ENCODE measurements at places on chromosomes 16 and 17. TPM values are rescaled to one million over a fixed set of nuclear protein-coding genes. Genes with fewer than 3 reads are reported as not detected.
A peak's percentile ranks its signal among the peaks of the same experiment; 100 is the strongest.

GRCh38 chr16:977081-977701, 4.4 kb upstream of the SOX8 start:
- H3K27ac ChIP-seq: no peak overlapping the region
- H3K36me3 ChIP-seq: no peaks in the 10 kb centered on the region

DNA sequence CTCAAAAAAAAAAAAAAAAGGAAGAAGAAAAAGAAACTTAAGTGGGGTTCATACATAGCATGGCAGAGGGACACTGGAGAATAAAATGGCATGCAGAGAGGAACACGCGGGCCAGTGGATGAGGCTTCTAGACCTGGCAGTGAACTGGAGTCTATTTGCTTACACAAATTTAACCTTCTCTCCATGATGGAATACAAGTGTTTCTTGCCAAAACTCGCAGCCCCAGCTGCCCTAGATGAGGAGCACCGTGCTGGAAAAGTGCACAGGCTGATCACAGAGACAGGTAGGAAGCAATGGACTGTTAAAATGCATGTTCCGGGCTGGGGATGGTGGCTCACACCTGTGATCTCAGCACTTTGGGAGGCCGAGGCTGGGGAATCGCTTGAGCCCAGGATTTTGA, 9.3 kb downstream of the SSTR2 start:
- no peak for DNase-seq
- H3K4me1 ChIP-seq: no peaks in the 10 kb centered on the region
- no peak overlapping the region for H3K27ac ChIP-seq
- no peaks in the 10 kb centered on the region for H3K27me3 ChIP-seq
- no peak overlapping the region for H3K4me3 ChIP-seq

- peak; percentile 2 for DNase-seq
- no peak overlapping the region for H3K4me3 ChIP-seq
- H3K4me1 ChIP-seq: no peaks in the 10 kb centered on the region
- H3K27ac ChIP-seq: no peak overlapping the region
- H3K27me3 ChIP-seq: no peaks in the 10 kb centered on the region
Measured at GRCh38 chr16:47847220-47847970, 308.4 kb downstream of the ABCC12 start.

DNA sequence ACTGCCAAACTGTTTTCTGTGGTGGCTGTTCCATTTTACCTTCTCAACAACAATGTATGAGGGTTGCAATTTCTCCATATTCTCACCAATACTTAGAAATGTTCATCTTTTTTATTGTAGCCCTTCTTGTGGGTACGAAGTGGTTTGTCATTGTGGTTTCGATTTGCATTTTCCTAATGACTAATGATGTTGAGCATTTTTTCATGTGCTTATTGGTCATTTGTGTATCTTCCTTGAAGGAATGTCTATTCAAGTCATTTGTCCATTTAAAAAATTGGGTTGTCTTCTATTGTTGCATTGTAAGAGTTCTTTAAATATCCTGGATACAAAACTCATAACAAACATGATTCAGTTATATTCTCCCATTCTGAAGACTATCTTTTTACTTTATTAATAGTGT, 47.5 kb upstream of the CCL2 start:
- H3K27ac ChIP-seq: no peak overlapping the region
- no peaks in the 10 kb centered on the region for H3K36me3 ChIP-seq
- no peak overlapping the region for H3K4me3 ChIP-seq
- DNase-seq: no peak
- no peaks in the 10 kb centered on the region for H3K27me3 ChIP-seq

- peaks cover 5% of the 10 kb centered on the region for H3K27me3 ChIP-seq
- no peaks in the 10 kb centered on the region for H3K36me3 ChIP-seq
- H3K27ac ChIP-seq: no peak overlapping the region
- H3K4me3 ChIP-seq: no peak overlapping the region
- no peaks in the 10 kb centered on the region for H3K4me1 ChIP-seq
- DNase-seq: no peak
Measured at GRCh38 chr16:2808181-2808580, 8.9 kb upstream of the PRSS21 start.

- H3K4me3 ChIP-seq: peak overlapping the region; percentile 59
- H3K27me3 ChIP-seq: no peaks in the 10 kb centered on the region
- peaks cover 7% of the 10 kb centered on the region for H3K4me1 ChIP-seq
- H3K27ac ChIP-seq: peak overlapping the region; percentile 68
- DNase-seq: peak; percentile 86
- H3K36me3 ChIP-seq: no peaks in the 10 kb centered on the region
Measured at GRCh38 chr17:13362341-13363122, 239.2 kb downstream of the HS3ST3A1 start.

GRCh38 chr17:68592682-68593641, 8.2 kb downstream of the FAM20A start:
- no peak overlapping the region for H3K4me3 ChIP-seq
- H3K4me1 ChIP-seq: no peaks in the 10 kb centered on the region
- H3K36me3 ChIP-seq: no peaks in the 10 kb centered on the region
- H3K27ac ChIP-seq: no peak overlapping the region

GRCh38 chr16:26724189-26724588, 342.5 kb upstream of the C16orf82 start:
- H3K4me3 ChIP-seq: no peak overlapping the region
- no peak overlapping the region for H3K27ac ChIP-seq
- DNase-seq: no peak
- H3K36me3 ChIP-seq: no peaks in the 10 kb centered on the region

DNA sequence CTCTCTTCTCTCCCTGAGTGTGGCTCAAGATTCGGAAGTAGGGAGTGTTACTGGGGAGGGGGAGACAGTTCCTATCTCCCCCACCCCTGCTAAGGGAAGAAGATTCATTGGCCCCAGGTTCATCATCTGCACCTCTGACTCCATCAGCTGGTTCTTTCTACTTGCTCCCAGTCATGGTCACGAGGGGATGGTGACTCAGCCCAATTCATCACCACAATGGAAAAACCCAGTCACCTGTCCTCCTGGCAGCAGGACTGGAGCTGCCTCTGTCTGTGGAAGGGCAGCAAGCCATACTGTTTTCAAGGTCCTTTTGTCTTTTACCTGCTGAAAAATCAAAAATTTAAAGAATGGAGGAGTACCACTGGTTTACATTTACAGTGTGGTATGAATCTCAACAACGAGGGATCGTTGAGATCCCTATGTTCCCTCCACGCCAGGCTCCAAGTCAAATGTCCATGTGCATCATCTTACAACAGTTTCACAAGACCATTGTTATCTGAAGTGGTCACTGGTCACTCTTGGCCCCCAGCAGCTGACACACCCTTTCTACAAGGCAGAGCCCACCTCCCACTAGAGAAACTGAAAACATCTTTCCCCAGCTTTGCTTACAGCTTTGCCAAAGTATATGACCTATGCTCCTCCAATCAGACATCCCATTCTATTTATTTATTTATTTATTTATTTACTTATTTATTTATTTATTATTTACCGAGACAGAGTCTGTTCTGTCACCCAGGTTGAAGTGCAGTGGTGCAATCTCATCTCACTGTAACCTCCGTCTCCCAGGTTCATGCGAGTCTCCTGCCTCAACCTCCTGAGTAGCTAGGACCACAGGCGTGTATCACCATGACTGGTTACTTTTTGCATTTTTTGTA, 40.4 kb upstream of the NDRG4 start:
- no peak overlapping the region for H3K4me3 ChIP-seq
- peak; percentile 4 for DNase-seq
- H3K4me1 ChIP-seq: no peaks in the 10 kb centered on the region
- peaks cover 16% of the 10 kb centered on the region for H3K27me3 ChIP-seq

GRCh38 chr17:7233701-7234082, 625 bp downstream of the DVL2 start:
- no peaks in the 10 kb centered on the region for H3K27me3 ChIP-seq
- peaks cover 32% of the 10 kb centered on the region for H3K36me3 ChIP-seq
- DNase-seq: no peak
- peak overlapping the region; percentile 85 for H3K27ac ChIP-seq
- H3K4me1 ChIP-seq: peaks cover 16% of the 10 kb centered on the region
- H3K4me3 ChIP-seq: peak overlapping the region; percentile 98

GRCh38 chr16:88067530-88068411, 116.5 kb downstream of the BANP start:
- no peak overlapping the region for H3K4me3 ChIP-seq
- H3K27me3 ChIP-seq: no peaks in the 10 kb centered on the region
- no peak overlapping the region for H3K27ac ChIP-seq
- H3K36me3 ChIP-seq: peaks cover 4% of the 10 kb centered on the region
- H3K4me1 ChIP-seq: peaks cover 20% of the 10 kb centered on the region

GRCh38 chr17:1241929-1242328, 28.3 kb upstream of the BHLHA9 start:
- peak; percentile 44 for DNase-seq
- no peak overlapping the region for H3K27ac ChIP-seq
- no peaks in the 10 kb centered on the region for H3K4me1 ChIP-seq
- no peaks in the 10 kb centered on the region for H3K36me3 ChIP-seq
- no peaks in the 10 kb centered on the region for H3K27me3 ChIP-seq

DNA sequence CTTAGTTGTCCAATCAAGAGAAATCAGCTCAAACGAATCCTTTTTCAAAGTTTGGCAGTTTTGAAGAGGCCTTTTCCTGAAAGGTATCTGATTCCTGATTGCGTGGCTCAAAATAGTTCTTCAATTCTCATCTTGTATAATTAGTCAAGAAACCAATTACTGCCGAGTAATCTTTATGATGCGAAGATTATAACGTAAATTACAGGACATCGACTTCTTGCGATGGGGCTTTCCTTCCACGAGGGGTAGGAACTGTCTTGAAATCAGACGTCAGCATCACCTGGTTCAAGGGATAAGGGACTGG, 644 bp upstream of the ARL2BP start:
- H3K27ac ChIP-seq: peak overlapping the region; percentile 71
- peak overlapping the region; percentile 40 for H3K4me3 ChIP-seq

DNA sequence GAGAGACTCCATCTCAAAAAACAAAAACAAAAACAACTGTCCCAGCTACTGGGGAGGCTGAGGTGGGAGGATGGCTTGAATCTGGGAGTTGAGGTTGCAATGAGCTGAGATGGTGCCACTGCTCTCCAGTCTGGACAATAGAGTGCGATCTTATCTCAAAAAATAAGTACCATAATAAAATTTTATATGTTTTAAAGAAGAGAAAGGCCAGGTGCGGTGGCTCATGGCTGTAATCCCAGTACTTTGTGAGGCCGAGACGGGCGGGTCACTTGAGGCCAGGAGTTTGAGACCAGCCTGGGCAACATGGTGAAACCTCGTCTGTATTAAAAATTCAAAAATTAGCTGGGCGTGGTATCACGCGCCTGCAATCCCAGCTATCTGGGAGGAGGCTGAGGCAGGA, 11.4 kb downstream of the RPUSD1 start:
- H3K27me3 ChIP-seq: no peaks in the 10 kb centered on the region
- H3K4me1 ChIP-seq: no peaks in the 10 kb centered on the region
- no peaks in the 10 kb centered on the region for H3K36me3 ChIP-seq

- H3K4me1 ChIP-seq: peaks cover 2% of the 10 kb centered on the region
- H3K27me3 ChIP-seq: no peaks in the 10 kb centered on the region
- H3K4me3 ChIP-seq: peak overlapping the region; percentile 79
- peak; percentile 47 for DNase-seq
Measured at GRCh38 chr17:80036715-80037477, 454 bp downstream of the CCDC40 start.

DNA sequence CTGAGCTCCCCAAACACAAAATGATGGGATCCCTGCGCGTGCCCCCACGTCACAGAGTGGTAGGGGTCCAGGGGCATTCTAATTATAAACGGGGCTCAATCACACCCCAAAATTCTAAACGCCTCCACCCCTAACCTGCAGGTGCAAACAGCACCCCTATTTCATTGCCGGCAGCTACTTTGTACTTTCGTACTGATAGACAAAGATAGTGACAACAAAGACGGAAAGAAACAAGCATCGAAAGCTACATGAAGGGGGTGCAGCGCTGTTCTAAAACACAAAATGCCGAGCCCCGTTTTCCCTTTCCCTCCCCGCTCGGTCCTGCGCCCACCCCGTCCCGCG, 13.9 kb downstream of the MIS12 start:
- peaks cover 4% of the 10 kb centered on the region for H3K4me1 ChIP-seq
- no peak for DNase-seq
- H3K4me3 ChIP-seq: peak overlapping the region; percentile 76
- no peak overlapping the region for H3K27ac ChIP-seq
- H3K27me3 ChIP-seq: no peaks in the 10 kb centered on the region

- no peak overlapping the region for H3K4me3 ChIP-seq
- H3K36me3 ChIP-seq: no peaks in the 10 kb centered on the region
- no peak overlapping the region for H3K27ac ChIP-seq
- H3K4me1 ChIP-seq: no peaks in the 10 kb centered on the region
- H3K27me3 ChIP-seq: no peaks in the 10 kb centered on the region
- no peak for DNase-seq
Measured at GRCh38 chr17:34341916-34342315, 14.4 kb upstream of the CCL13 start.

DNA sequence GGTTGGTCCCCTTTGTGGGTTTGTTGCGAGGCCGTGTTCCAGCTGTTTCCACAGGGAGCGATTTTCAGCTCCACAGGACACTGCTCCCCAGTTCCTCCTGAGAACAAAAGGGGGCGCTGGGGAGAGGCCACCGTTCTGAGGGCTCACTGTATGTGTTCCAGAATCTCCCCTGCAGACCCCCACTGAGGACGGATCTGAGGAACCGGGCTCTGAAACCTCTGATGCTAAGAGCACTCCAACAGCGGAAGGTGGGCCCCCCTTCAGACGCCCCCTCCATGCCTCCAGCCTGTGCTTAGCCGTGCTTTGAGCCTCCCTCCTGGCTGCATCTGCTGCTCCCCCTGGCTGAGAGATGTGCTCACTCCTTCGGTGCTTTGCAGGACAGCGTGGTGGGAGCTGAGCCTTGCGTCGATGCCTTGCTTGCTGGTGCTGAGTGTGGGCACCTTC, 27.3 kb upstream of the STH start:
- no peak overlapping the region for H3K27ac ChIP-seq
- H3K36me3 ChIP-seq: no peaks in the 10 kb centered on the region
- DNase-seq: no peak
- no peak overlapping the region for H3K4me3 ChIP-seq

GRCh38 chr17:32174889-32175288, 32.6 kb downstream of the RHOT1 start:
- H3K27ac ChIP-seq: no peak overlapping the region
- DNase-seq: no peak
- no peaks in the 10 kb centered on the region for H3K27me3 ChIP-seq

GRCh38 chr16:8721336-8722024, 47.1 kb downstream of the ABAT start:
- no peak overlapping the region for H3K27ac ChIP-seq
- DNase-seq: no peak
- no peaks in the 10 kb centered on the region for H3K36me3 ChIP-seq
- no peak overlapping the region for H3K4me3 ChIP-seq
- H3K4me1 ChIP-seq: no peaks in the 10 kb centered on the region

GRCh38 chr17:75645501-75645888, 12.3 kb downstream of the SMIM5 start:
- H3K4me3 ChIP-seq: no peak overlapping the region
- peak; percentile 54 for DNase-seq
- H3K36me3 ChIP-seq: no peaks in the 10 kb centered on the region
- H3K27me3 ChIP-seq: no peaks in the 10 kb centered on the region
- no peaks in the 10 kb centered on the region for H3K4me1 ChIP-seq
- no peak overlapping the region for H3K27ac ChIP-seq

The SP2 gene
- total RNA-seq: 0.26 TPM

The MT1G gene
- 16.4 TPM for total RNA-seq

The CCDC40 gene
- 1.5 TPM for total RNA-seq

The TMEM106A gene
- 0.77 TPM for total RNA-seq

Measured in fibroblast of lung (primary cell).